ENCODE measurements at places on chromosomes 12 and 14. TPM values are rescaled to one million over a fixed set of nuclear protein-coding genes. Genes with fewer than 3 reads are reported as not detected.

GRCh38 chr14:88129306-88130056 is 124.5 kb downstream of the GPR65 start:
- no peak for DNase-seq

GABARAPL1 gene
- 256 TPM for total RNA-seq

PIANP gene
- total RNA-seq: 0.15 TPM

DNA sequence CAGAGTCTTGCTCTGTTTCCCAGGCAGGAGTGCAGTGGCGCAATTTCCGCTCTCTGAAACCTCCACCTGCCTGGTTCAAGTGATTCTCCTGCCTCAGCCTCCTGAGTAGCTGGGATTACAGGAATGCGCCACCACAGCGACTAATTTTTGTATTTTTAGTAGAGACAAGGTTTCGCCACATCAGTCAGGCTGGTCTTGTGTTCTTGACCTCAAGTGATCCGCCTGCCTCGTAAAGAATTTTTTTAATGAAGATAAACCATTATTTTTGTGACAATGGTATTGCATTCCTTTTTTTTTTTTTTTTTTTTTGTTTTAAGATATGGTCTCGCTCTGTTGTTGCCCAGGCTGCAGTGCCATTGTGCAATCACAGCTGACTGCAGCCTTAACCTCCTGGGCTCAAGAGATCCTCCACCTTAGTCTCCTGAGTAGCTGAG is 25.8 kb downstream of the ACVR1B start:
- DNase-seq: peak; percentile 86

GRCh38 chr12:79141776-79142175 is 277.2 kb downstream of the SYT1 start:
- DNase-seq: peak; percentile 27

GRCh38 chr14:90559811-90560492 is 163.1 kb downstream of the CALM1 start:
- DNase-seq: no peak

DNA sequence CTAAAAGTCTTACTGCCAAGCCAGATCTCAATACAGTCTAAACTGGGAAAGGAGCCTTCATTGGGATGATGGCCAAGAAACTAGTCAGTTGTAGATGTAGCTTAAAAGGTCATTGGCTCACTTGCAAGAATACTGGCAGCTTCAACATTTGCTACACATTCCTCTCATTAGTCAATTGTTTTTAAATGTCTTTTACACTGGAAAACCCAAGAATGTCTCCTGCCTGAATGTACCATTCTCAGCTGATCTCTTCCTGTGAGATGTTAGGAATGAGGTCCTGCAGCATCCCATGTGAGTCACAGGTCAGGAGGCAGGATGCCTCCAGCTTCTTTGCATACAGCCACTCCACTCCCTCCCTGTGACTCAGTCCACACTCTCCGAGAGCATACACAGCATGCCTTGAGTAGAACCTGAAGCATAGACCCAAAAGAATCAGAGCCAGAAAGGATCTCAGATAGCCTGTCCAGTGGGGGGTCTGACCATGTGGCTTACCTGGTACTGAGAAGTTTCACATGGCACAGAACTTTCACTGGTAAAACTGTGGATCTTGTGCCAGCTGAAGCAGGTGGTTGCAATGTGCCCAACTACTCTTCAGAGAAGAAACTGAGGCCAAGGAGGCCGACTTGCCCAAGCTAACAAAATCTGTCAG is 56.0 kb upstream of the HECTD1 start:
- peak; percentile 100 for DNase-seq

DNA sequence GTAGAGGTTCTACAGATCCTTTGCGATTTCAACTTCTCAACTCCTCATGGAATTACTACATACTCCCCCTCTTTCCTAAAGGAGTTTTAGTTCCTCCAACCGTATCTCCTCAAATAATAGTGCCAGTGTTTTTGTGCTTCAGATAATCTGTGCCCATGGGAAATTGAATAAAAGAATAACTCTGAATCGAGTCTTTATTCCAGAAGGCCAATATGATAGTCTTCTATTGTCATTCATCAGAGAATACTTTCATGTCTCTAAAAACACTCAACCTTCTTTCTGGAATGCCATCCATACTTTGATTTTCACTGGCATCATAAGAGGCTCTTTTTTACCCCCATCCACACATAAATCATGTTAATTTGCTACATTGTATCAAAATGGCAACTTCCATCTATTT is 911.3 kb upstream of the USP15 start:
- DNase-seq: no peak

GRCh38 chr12:104243551-104243950 is 28.0 kb downstream of the TXNRD1 start:
- DNase-seq: no peak

DNA sequence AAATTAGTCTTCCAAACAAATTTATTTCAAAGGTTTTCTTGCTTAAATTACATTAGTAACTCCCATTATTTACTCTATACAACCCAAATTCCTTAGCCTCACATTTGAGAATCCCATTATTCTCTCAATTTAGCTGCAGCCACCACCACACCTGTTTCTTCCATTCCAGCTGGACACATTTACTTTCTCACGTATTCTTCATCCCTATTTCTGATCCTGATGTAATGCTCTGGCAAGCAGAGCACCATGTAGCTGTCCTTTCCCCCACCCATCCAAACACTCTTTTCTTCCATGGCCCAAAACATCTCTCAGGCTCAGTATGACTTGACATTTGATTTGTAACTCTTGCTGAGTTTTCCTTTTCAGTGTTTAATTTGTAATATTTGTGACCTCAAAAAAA is 240.2 kb upstream of the CLEC14A start:
- DNase-seq: no peak

SLC7A8 gene
- under 0.01 TPM for total RNA-seq

GRCh38 chr14:31487886-31488285 is at the start of gene GPR33:
GPR33 (minus strand) TSS chr14:31488039; CDS start chr14:31483965, 4,074 bp downstream.
- DNase-seq: no peak

- peak; percentile 33 for DNase-seq
Observed at GRCh38 chr12:111482462-111482861, 76.7 kb downstream of the SH2B3 start.

- DNase-seq: no peak
Observed at GRCh38 chr12:1593174-1594005, 991 bp downstream of the FBXL14 start.

DNA sequence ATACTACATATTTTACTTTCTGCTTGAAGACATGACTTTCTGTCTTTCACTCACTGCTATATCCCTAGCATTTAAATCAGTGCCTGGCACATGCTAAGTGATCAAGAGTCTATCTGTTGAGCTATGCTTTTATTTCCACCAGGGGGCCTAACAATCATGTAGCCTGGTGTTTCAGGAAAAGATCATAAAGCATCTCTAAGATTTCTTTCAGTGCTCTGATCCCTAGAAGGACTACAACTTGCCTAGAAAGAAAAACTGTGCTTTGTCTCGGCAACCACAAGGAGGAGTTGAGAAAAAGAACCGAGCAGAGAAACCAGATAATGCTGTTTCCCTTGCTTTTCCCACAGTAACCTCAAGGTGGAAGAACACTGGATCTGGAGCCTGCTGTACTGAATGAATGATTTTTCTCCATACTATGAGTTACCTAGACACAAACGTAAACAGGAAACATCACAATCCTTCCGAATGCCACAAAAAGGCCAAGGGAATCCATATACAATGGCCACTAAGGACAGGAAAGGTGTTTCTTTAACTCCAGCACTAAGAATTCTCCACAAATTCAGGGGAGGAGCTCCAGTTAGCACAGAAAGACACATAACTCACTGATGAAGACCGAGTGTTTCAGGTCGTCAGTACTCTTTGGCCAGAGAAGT is 1.2 kb downstream of the CRY1 start:
- DNase-seq: peak; percentile 96

DNA sequence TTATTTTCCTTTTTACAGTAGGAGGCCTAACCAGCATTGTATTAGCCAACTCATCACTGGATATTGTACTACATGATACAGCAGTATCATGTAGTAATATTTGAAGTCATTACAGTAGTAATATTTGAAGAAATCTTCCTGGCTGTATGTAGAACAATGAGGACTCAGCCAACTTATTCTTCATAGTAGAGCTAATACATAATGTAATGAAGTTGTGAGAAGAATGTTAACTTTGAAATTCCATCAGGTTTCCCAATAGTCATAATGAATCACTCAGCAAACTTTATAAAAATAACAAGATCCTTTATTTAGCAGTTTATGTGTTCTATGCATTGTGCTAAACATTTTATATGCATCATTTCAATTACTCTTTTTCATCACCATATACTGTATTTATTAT is 61.8 kb downstream of the LRRK2 start:
- DNase-seq: peak; percentile 12

DNA sequence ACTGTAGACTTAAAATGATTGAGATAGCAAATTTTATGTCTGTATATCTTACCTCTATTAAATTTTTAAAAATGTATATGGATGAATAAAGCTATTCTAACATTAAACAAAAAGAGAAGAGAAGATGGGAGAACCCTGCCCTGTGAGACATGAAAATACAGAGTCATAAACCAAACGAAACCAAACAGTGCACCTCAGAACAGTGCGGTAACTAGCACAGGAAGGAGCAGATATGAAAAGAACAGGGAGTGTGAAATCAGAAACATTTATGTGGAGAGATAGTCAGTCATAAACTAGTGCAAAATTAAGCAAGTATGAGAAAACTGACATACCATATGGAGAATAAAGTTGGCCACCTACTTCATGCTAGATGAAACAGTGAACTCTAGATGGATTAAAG is 135.1 kb downstream of the ERC1 start:
- no peak for DNase-seq

TSPAN11 gene
- not detected for total RNA-seq

GRCh38 chr12:57454566-57455373 is at the start of gene INHBE:
INHBE (plus strand) TSS chr12:57455307; CDS start chr12:57455537, 230 bp downstream.
- DNase-seq: peak; percentile 70

DNA sequence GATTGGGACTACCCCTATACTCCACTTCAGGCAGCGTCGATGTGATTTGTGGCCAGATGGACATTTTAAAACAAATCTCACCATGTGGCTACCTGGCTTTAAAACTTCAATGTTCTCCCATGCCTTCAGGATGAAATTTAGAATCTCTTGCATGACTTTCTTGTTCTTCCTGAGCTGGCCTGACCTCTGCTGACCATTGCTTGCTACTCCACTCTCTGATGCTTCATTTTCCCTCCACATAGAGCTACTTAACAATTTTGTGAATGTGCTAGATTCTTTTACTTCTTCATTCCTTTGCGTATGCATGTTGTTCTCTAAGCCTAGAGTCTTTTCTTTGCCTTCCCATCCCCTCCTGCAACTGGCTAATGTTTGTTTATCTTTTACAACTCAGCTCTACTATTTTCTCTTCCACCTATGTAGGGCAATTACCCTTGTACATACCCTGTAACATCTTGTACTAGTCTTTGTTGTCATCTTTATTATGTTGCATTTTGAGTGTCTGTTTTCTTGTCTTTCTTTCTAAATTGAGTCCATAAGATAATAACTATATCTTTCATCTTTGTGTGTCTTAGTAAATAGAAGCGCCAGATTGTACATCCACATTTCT is 41.2 kb downstream of the YLPM1 start:
- DNase-seq: peak; percentile 64

DNA sequence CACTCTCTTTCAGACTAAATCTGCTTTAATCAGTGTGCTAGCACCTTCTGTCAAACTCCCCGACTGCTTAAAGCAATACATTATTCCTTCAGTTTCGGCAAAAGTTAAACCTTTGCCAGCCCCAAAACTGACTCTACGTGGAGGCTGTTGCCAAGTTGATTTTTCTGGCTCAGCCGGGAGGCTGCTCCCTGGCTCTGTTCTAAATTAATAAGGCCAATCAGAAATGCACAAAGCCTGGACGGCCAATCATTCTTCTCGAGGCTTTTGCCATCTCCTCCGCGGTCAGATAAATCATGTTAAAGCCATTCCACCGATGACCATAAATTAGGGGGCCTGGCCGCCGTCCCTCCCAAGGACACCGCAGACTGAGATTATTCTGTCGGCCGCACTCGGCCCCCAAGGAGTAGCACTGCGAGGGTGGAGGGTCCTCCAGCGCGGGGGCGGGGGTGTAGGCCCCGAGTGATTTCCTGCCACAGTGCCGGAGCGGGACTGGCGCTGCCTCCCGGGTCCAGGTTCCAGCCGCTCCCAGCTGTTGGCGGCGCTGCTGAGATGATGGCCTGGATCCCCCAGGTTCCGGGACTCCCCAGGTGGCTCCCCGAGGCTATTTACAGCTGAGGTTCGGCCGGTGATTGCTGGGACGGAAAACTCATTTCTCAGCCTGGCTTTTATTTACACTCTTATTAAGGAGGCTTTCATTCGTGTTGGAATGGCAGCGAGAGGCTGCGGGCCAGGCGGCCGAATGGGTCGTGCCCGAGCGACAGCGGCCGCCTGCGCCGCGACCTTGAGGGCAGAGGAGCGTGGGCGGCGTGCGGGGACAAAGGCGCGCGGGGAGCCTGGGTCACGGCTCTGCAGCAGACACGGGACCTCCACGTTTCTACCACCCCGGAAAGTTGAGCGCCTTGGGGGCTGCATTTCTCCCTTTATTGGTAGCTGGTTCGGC is 165.1 kb downstream of the MON2 start:
- peak; percentile 79 for DNase-seq

DNA sequence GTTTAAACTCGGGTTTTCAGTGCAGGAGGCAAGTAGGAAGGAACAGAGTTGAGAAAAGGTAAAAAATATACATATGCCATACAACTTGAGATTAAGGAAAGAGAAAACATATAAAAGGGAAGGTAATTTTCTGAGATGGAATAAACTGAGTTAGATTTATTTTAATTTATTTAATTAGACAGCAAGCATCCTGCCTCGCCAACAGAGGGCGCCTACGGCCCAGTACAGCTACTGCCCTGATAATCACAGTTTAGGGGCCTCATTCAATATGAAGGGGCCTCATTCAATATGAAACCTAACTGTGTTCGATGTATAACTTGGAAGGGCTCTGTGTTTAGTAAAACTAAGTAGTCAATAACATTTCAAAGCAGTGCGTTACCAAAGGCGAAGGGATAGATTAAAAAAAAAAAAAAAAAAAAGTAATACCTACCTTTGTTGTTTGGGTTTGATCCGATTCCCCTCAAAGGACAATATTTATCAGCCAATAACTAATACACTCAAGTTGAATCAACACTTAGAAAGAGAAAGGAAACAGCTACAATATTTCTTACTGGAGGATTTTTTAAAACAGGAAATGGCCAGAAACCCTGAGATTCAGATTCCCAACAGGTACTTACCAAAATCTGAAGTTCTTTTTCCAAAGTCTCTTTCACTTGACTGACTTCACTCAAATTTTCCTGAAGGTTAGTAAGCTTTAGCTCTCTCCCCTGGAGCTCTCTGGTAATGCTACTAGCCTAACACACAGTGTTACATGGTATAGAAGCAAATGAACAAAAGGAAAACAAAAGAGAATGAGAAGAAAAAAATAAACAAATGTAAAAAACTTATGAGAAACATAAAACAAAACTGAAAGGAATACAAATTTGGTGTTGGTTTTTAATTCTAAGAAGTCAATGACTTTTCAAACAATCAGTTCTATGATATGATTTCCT is 70.0 kb upstream of the VPS33A start:
- DNase-seq: peak; percentile 14

DNA sequence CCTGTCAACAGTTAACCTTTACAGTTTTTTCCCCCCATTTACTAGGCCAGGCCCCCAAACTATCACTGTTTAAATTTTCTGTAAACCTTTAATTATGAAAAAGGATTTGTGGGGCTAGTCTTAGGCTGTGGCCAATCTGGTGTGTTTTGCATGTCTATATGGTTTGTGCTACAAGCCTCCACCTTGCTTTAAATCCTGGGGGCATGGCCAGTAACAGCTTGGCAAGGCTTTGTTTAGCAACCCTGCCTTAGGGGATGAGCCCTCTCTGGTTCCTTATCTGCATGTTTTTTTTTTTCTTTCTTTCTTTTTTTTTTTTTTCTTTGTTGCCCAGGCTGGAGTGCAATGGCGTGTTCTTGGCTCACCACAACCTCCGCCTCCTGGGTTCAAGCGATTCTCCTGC is 102.7 kb downstream of the KCNMB4 start:
- no peak for DNase-seq

GRCh38 chr12:88746386-88746785 is 166.1 kb upstream of the KITLG start:
- no peak for DNase-seq

PLEKHG7 gene
- 0.17 TPM for total RNA-seq
